Activated CD8-positive, alpha-beta T cell treated with anti-CD3 and anti-CD28 coated beads, Interleukin-2, amount 10 ng/mL, durations not matched to agents 7 days and 5 days (primary cell): ENCODE measurements at places on chromosomes 7 and 10. TPM values are rescaled to one million over a fixed set of nuclear protein-coding genes. Genes with fewer than 3 reads are reported as not detected.

DNA sequence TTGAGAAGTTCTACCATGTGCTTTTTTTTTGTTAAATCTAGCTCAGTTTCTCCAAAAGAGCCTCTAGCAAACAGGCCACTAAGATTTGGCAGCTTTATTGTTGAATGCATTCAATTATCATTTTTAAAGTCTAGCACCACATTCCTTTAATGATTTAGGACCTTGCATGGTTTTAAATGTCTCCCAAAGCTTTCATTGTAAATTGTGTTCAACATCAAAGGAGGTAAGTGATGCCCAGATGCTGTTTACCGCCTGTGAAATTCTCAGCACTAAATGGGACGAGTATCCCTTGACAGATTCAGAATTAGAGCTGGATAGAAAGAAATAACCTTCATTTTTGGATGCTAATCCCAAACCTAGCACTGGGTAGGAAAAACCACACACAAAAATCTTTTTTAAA, 112.1 kb upstream of the FAM204A start:
- DNase-seq = no peak

GRCh38 chr10:118804262-118804773, 49.5 kb upstream of the CACUL1 start:
- no peak for DNase-seq

DNA sequence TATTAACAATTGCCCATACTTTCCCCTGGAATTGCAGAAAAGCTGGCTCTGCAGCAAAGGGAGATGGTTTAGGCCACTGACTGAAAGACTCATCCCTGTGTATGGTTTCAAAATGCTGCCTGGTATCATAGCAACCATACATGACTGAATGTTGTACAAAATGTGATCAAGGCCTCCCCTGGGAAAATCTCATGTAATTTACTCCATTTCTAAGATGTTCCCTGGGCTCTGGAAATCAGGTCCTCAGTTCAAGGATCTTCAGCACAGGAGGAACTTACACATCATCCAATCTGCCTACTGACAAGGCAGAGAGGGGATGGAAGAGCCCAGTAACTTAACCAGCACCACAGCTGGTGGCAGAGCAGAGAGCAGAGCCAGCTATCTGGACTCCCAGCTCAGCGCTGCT, 111.8 kb downstream of the JAZF1 start:
- DNase-seq = no peak

- DNase-seq = no peak
Measured at GRCh38 chr7:102396710-102397019, 502 bp downstream of the PRKRIP1 start.

GRCh38 chr10:75606203-75606779, 174.9 kb downstream of the LRMDA start:
- DNase-seq = no peak

DNA sequence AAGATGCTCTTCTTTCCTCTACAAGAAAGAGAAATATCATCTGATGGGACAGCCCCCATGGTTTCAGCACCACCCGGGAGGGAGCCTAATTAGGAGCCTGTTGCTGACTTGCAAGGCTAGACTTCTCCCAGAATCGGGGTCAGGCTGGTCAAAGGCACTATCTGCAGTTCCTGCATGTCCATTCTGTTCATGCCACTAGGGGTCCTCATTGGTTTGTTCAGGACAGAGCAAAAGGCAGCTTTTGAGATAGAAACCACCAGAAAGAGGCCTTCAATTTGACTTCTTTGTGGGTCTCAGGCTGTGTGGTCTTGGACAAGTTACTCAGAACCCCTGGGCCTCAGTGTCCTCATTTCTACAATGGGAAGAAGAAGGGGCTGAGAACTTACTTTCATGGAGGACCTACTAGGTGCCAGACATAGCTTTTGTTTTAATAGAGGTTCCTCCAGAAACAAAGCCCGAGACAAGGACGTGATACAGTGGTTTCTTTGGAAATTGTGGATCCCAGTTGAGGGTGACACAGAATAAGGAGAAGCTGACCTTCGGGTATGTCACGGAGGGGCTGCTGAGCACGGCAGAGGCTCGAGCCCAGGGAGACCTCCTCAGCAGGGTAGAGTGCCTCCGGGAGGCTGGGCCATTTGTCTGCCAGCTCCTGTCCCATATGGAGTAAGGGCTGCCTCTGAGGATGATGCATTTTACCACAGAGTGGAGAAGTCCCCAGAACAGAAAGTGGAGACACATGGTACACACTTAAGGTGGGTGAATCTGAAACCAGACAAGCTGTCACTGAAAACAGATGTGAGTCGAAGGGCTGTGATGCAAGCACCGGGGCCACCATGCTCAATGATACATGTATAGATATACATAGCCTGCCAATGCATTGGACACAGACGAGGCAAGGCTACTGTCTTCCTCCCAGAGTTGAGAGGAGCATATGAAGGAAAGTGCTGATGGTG, 33.1 kb upstream of the NEUROD6 start:
- peak; percentile 26 for DNase-seq

- DNase-seq = no peak
Measured at GRCh38 chr7:16668049-16668858, 22.3 kb downstream of the BZW2 start.

DNA sequence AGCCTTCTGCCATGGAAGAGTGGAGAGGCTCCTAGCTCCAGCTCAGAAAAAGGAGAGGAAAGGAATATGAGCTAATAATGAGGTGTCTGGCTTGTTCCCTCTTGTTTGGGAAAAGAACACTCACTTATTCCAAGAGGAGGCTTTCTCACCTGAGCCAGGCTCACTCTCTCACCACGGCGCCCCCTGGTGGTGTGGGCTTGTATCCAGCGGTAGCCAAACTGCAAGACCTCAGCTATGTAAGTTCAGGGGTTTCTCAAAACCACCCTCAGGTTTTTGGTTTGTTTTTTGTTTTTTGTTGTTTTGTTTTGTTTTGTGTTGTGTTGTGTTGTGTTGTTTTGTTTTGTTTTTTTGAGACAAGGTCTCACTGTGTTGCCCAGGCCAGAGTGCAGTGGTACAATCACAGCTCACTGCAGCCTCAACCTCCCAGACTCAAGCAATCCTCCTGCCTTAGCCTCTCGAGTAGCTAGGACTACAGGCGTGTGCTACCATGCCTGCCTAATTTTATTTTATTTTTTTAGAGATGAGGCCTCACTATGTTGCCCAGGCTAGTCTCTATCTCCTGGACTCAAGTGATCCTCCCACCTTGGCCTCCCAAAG, 124.0 kb downstream of the TMEM130 start:
- peak; percentile 75 for DNase-seq

GRCh38 chr7:28800150-28800549, 158.0 kb downstream of the TRIL start:
- DNase-seq = no peak

The ITPRID1 gene
- not detected for total RNA-seq

The LIPF gene
- not detected for total RNA-seq

The GLI3 gene
- total RNA-seq = not detected

The EVX1 gene
- not detected for total RNA-seq

The GRM8 gene
- total RNA-seq = not detected

The PRSS37 gene
- not detected for total RNA-seq

The SPACDR gene
- total RNA-seq = 3.6 TPM

The KCNIP2 gene
- total RNA-seq = 2.7 TPM
